Fibroblast of skin of back (primary cell): ENCODE measurements at places on chromosomes 1 and 21.
A peak's percentile ranks its signal among the peaks of the same experiment; 100 is the strongest.

DNA sequence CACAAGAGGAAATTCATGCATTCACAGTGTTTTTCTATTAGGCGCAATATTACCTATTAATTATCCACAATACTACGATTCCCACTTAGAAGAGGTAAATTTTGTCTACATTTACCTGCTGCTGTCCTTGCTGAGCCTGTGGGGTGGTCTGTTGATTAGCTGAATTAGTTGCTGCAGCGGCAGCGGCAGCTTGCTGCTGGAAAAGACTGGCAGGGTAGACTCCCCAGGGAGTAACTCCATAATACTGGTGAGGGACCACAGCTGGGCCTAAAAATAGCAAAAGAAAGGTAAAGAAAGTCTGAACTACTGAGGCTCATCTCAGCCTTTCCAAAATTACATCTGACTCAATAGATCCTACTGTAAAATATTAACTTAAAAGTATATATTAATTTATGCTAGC, 66.0 kb upstream of the SDC3 start:
- DNase-seq = no peak

DNA sequence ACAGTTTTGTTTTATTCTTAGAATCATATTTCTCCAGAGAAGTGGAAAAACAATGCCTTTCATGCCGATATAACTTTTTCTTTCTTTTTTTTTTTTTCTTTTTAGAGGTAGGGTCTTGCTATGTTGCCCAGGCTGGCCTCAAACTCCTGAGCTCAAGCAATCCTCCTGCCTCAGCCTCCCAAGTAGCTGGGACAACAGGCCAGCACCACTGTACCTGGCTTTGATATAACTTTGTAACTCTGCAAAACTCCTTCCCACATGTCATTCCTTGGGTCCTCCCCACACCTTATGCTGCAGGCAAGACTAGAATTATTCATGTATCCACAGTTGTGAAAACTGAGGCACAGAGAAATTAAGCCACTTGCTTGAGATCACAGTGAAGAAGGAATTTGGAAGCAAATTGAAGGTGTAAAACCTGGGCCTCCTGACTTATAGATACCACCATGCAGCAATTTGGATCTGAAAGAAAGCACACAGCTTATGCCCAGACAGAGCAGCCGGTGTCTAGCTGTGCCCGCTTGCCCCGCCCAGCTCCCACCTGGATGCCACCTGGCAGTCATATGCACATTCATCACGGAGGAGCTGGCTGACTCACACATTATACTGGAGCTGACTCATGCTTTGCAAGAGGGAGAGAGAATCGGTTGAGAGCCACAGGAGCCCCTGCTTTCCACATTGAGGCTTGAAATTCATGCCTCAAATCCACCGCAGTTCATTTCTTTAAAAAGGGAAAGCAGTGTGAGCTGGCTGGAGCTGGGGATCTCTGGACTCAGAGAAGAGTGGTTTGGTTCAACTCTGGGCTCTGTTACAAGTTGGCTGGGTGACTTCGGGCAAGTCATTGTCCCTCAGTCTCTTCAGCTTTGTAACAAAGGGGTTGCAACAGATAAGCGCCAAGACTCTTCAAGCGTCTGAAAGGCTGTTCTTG, 8.3 kb upstream of the SLC2A1 start:
- DNase-seq = peak; percentile 89

DNA sequence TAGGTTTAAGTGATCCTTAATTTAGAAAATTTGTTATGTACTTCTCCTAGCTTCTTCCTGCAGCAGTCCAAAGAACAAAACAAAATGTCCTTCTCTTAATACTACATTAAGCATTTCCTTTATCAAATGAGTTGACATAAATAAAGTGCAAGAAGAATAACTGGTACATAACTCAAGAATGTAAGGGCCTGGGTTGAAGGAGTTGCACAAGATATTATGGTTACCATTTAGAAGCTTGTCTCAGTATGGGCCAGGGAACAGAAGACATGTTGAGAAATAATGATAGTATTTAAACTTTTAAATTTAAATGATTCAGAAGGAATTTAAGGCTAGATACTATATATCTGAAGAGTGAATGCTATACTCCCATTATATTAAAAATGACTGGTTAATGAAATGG, 23.5 kb downstream of the SUCO start:
- no peak for DNase-seq

DNA sequence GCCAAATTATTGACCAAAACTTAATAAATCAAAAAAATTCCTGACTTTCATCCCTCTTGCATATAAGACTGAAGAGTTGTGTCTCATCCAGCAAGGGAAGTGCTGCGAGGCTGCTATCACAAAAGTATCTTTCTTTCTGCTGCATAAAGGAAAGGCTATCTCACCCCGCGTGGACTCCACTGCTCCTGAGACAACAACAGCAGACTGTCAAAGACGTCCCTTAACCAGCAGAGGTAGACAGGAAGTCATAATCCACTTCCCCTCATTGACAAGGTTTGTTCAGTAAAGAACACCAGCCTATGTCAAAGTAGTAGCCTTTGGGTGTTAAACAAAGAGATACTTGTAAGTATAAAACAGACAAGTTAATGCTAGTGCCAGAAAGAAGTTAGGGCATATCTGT, 29.4 kb downstream of the VPS26C start:
- no peak for DNase-seq

DNA sequence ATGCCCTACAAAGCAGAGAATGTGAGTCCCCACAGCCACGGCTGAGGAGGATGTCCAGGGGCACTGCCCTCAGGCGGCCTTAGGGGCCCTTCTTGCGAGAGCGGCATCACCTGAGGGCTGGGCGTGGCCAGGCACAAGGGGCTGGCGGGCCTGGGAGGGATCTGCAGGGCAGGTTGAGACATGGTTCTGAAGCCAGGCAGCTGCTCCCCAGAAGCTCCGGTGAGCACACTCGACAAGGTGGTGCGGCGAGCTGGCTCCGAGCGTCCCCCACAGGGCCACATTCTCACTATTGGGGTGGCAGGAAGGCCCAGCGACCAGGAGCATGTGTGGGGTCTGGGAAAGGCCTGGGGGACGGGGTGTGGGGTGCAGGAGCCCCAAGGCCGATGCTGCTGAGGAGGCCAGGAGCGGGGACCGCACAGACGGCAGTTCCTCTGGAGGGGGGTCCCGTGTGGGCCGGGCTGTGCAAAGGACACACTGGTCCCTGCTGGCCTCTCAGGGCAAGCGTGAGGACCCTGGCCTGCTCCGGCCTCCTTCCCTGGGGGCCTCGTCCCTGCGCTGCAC, 47.2 kb downstream of the MORN1 start:
- no peak for DNase-seq

DNA sequence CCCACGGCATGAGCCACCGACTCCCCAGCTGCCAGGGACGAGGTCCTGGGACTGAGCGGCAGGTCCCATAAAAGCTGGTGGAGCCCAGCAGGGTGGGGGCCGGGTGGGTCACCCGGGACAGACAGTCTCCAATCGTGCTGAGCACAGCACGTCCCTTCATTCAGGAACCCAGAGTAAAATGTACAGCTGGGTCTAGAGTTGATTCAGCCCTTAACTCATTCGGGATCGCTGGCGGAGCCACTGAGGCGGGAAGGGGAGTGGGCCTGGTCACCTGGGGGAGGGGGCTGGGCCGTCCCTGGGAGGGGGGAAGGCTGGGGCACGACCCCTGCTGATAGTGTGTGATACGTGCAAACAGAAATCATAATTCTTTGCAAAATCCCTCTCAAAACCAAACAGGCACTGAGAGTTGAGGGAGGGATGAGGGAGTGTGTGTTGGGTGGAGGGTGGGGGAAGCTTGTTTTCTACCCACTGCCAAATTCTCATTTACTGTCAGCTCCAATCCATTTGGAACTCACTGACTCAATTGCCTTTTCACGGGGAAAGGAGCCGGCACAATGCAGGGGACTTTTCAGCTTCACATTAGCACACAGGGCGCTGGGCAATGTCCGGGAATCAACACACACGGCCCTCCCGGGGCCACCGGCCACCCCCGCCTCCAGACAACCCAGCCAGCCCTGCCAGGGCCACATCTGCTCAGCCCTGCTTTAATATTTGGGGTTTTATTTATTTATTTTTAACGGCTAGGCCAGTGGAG, 13.8 kb downstream of the CASZ1 start:
- no peak for DNase-seq

GRCh38 chr1:14773396-14774025, 175.0 kb downstream of the KAZN start:
- DNase-seq = no peak

DNA sequence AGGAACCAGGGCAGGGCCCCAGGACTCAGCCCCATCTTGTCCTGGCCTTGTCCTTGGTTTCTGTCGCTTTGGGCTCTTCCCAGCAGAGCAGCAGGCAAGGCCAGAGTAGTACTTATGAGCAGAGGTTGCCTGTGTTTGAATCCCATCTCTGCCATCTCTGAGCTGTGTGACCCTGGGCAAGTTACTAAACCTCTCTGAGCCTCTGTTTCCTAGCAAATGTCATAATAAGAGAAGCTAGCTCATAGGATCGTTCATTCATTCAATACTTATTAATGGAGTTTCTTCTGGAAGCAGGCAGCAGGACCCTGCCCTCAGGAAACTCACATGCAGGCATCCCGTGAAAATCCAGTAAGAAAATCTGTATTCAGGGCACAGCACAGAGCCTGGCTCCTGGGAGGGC, 84.3 kb downstream of the FBXO2 start:
- DNase-seq = no peak

DNA sequence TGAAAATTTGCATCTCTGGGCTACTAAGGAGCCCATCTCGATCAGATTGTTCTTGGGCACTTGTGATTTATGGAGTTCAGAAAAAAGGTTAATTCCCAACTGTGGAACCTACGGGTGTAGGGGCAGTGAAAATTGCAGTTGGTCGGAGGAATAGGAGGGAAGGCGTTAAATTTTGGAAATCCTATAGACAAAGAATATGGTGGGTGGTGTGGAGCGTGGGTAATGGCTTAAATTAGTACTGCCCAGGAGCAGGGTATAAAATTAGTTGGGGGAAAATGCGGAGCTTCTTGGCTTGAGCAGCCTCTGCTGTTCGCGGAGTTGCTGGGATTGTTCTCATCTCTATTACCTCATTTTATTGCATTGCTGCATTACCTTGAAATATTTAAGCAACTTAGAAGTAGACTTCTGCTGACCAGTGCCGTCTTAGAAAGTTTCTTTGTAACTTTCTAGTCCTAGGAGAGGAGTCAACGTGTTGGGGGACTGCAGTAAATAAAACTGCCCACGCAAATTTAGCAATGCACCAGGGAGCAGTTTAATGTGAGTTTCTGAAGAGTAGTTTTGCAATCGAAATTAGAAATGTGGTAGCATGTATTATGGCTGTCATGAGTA, 514 bp downstream of the S1PR1 start:
- peak; percentile 22 for DNase-seq

DNA sequence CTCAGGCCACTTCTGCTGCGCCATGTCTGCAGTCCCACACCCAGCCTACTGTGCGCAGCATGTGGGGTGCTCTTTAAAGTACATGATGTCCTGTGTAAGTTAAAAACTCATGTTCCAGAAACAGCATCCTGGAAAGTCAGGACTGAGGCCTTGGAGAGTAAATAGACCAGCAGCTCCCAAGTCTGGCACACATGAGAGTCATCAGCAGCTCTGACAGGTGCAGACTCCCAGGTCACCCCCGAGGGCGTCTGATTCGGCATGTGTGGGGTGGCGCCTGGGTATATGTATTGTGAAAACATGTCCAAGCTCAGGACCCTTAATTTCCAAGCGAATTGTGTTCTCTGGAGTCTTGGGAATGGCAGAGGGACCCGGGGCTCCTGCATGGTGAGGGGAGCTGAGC, 120.1 kb upstream of the RUNX3 start:
- no peak for DNase-seq

DNA sequence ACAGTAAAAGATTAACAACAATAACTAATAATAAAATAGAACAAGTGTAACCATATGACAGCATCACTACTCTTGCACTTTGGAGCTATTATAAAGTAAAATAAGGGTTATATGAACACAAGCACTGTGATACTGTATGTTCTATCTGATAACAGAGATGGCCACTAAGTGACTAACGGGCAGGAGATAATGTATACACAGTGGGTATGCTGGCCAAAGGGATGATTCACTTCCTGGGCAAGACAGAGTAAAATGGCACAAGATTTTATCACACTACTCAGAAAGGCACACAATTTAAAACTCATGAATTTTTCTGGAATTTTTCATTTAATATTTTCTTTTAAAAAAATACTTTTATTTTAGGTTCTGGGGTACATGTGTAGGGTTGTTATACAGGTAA, 12.3 kb downstream of the SLC9C2 start:
- DNase-seq = peak; percentile 9

DNA sequence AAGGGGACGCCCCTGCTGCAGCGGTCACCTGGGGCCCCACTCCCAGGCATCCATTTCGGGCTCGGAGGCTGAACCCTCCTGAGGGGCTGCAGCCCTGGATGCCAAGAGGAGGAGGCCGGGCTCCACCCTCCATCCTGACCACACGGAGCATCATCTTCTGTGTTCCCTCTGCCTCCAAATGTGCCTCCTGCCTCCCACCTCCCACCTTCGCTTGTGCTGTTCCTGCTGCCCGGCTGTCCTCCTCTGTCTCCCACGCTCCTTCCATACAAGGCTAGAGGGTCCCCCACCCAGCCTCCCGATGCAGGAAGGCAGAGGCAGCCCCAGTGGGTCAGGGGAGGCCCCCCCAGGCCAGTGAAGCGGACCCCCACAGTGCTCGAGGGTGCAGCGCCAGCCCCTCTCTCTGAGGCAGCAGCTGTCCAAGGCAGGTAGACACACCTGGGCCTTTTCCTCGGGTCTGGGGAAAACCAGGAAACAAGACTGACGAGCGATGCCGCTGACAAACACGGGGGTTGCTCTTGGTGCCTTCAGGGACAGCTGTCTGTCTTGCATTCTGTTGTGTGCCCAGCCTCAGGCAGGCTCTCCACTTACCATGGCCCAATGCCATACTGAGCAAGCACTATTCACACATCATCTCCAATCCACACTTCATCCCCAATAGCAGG, 16.8 kb upstream of the PLEKHG5 start:
- DNase-seq = no peak

- DNase-seq = no peak
These were observed 19.3 kb downstream of the DOP1B start for GRCh38 chr21:36175771-36176565.

DNA sequence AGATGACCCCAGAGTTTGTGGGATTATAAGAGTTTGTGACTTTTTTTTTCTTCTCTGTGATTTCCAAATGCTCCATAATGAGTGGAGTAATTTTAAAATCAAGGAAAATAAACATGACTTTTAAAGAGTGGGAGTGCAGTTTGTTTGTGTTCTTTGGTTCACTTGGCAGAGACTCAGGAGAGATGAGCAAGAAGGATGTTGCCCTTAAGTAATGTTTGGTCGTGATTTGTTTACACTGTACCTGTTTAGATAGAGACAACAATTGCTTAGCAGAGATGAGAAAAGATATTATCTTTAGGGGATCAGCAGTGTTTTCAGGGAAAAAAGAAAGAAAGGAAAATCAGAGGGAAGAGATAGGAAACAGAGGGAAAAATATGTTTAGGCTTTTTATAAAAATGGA, 170.8 kb downstream of the ADSS2 start:
- DNase-seq = no peak
